ENCODE measurements at places on chromosomes 1 and 21.
A peak's percentile ranks its signal among the peaks of the same experiment; 100 is the strongest.

DNA sequence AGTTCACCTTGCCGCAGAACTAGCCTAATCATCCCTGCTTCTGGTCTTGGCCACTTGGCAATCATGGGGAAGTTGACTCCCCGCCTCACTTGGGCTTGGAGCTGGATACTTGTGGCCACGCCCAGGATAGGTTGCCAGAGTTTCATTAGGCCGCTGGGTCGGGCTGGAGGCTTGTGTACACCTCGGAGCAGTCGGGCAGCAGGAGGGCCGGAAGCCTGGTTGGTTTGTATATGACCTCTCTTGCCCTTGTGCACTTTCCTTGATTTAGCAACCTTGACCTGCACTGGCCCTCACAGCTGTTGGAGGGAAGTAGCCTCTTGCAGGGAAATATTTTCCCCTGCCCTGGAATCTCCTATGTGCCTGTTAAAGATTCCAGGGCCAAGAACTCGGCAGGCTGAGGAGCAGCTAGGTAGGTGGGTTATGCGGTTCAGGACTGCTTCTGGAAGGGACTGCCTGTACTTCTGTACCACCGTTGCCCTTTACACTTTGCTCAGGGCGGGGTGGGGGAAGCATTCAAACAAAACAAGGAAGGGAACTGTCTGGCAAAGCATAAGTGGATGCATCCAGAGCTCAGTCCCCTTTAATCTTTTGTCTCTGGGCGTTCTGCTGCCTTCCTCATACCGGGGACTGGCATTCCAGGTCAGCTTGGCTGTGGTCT lies 83.5 kb downstream of the UCK2 start:
- peak; percentile 49 for DNase-seq

GRCh38 chr1:200640963-200641401 lies 20.4 kb upstream of the KIF14 start:
- peak; percentile 30 for DNase-seq

DNA sequence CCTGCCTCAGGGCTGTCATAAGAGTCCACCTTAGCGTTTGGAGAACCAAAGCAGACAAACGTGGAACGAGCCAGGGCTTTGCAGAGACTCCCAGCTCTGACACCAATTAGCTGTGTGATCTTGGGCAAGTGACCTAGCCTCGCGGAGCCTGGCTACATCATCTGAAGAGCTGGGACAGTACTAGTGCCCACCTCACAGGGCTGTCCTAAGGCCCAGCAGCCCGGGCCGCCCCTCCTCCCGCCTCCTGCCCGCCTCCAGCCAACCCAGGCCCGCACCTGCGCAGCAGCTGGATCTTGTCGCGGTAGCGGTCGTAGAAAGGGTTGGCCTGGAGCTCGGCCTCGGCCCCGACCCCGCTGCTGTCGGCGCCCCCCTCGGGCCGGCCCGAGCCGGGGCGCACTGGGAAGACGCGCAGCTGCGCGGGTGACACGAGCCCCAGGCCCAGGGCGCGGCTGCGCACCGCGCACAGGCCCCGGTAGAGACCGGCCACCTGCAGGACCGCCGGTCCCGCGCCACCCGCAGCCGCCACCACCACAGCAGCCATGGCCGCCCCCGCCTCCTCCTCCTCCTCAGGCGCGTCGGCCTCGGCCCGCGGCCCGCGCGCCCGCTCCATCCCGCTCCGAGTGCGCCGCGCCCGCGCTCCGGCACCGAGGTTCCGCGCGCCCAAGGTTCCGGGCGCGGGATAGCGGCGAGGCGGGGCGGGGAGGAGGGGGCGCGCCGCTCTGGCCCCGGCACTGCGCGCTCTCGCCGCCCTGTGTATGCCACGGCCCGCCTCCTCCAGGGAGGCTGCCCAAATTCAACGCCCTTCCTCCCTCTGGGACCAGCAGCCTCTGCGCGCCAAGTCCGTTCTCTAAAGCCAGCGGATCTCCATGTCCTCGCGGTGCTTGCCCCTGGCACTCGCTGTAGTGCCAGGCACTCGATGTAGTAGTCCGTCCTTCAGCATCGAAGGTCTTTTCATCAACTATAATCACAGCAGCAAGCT lies at the start of gene ATPAF1:
ATPAF1 (minus strand) TSS at position 583 of the 979 bp plus-strand sequence; CDS start at position 541, 42 bp downstream.
- peak; percentile 78 for DNase-seq

- DNase-seq = no peak
Observed at GRCh38 chr1:175033953-175034352, 10.7 kb upstream of the MRPS14 start.

GRCh38 chr1:110298991-110299390 lies 40.2 kb upstream of the RBM15 start:
- DNase-seq = peak; percentile 45
